H1 (cell line): ENCODE measurements at places on chromosomes 12 and 14.

DNA sequence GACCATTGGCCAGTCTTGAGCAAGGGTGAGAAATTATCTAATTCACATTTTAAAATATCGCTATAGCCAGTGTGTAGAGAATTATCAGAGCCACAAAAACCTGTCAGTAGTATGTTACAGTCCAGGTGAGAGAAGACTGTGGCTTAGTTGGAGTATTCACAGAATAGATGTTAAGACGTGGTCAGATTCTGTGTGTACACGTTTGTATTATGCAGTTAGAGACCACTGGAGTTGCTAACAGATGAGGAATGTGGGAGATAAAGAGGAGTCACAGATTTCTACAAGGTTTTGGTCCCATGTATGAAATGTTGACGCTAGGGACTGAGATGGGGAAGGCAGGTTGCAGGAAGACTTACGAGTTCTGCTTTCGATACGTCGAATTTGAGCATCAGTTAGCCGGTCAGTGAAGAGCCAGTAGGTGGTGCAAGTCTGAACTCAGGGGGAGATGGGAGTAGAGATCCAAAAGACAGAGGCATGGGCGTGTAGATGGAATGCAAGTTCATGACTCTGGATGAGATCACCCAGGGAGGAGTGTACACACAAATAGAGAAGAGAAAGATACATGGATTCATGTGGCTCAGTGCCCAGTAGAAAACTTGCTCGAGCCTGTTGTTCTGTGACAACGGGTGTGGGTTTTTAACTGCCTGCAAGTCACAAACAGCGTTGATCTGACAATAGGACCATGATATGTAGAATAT lies 114.8 kb upstream of the FLRT2 start:
- DNase-seq, result peak; percentile 45

GRCh38 chr14:86038387-86039042 lies 508.6 kb downstream of the FLRT2 start:
- DNase-seq, result peak; percentile 67

GRCh38 chr12:119447618-119448017 lies 113.1 kb downstream of the CCDC60 start:
- DNase-seq, result no peak

DNA sequence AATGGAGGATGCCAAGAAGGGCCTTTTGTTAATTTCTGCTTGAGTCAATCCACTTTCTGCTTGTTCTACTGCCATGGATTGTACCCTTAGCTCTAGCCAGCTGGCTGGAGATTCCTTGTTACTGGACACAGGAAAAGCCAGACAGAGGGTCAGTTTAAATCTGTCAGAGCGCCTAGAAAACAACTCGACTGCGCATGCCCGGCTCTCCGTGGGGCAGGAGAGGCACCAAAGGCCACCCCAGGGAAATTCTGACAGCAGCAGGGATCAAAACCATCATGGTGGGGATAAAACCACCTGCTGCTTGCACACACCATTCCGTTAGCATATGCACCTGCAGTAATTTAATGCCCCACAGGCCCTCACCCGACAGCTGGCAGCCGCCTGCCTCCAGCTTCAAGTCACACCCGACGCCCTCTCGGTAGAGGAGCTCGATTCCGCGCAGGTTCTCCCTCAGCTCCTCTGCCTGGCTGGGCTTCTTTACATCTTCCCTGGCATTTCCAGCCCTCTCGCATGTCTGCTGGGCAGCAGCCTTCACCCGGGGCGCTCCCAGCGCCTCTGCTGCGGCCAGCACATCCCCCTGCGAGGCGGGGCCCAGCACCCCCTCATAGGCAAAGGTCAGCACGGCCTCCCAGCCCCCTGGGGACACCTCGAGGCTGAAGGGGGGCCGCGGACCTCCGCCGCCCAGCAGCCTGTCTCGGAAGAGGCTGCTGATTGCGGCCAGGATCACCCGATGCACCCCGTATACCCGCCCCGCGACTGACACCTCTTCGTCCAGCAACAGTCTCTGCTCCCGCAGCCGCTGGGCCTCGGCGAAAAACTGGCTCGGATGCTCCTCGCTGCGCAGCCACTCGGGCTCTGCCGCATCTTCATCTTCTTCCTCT lies 1.0 kb downstream of the KLHL33 start:
- DNase-seq, result peak; percentile 61

DNA sequence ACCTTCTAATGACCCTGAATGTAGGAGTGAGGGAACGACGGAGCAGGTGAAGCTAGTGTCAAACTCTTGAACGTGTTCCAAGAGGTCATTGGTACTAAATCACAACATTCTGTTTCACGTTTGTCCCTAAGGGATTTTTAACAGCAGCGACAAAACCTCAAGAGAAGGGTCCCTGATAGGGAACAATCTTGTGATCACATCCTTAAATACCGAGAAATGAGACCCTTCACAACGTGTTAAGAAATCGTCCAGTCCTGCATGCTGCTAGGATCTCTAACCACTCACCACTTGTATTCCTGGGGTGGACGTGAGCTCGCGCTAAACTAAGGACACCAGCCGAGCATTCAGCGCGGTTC lies 134.1 kb upstream of the KRAS start:
- DNase-seq, result no peak

DNA sequence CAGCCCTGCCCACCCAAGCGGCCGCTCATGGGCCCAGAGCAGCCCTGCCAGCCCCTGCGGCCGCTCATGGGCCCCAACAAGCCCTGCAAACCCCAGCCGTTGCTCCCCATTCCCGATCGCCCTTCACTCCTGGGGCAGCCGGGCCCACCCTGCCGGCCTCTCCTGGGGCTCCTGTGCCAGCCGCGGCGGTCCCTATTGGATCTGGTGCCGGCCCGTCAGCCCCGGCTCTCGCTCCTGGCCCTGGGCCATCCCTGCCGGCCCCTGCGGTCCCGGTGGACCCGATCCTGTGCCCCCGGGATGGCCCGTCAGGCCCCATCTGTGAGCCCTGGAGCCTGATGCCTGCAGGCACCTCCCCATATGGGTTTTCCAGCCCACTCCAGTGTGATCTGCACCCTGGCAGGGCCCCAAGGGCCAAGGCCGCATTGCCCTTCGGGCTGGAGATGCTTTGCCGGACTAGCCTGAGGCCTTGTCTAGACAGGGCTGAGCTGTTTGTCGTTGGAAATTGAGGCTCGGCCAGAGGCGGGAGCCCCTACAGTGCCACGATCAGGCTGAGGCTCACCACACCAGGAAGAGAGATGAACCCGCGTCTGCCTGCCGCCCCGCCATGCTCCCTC lies 20.3 kb downstream of the FBRSL1 start:
- no peak for DNase-seq

DNA sequence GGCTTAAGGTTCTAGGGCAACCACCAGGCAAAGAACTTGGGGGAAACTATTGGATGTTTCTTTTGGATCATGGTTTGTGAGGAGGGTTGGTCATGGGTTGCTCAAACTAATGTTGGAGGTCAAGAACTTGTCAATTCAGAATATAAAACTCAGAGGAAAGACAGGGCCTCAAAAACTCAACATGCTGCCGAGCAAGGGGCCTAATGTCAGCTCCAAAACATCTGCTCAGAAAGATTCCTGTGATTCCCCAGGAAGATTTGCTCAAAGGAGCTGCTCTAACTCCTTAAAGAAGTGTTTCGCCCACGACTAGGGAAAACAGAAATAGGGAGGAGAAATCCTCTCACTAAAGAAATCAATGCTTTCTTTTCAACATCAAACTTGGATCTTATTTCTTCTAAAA lies 3.7 kb upstream of the IGF1 start:
- no peak for DNase-seq

DNA sequence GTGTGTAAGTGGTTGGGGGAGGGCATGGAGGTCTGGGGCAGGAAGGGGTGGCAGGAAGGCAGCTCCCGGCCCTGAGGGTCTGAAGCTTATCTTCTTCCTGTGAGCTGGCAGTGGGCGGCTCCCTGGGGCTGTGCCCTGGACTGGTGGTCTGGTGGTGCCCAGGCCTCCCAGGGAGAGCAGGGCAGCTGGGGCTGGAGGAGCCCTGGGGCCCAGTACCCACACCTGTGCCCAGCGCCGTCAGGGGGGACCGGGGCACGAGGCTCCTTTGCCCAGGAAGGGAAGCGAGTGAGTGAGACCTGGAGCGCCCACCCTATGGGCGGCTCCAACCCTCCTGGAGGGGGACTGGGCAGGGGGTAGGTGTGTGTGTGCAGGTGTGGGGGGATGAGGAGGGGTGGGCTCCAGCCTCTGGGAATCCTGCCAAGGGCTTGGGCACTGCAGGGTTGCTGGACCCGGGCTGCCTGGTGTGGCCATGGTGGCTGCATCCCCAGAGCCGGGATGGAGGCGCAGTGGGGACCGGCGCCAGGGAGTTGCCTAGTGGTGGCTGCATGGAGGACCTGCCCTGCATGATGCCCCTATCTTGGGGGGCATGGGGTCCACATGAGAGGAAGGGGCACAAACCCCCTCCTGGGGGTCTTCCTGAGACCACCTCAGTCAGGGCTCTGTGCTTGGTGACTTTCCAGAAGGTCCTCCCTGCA lies 353.6 kb downstream of the TMEM121 start:
- DNase-seq, result no peak

DNA sequence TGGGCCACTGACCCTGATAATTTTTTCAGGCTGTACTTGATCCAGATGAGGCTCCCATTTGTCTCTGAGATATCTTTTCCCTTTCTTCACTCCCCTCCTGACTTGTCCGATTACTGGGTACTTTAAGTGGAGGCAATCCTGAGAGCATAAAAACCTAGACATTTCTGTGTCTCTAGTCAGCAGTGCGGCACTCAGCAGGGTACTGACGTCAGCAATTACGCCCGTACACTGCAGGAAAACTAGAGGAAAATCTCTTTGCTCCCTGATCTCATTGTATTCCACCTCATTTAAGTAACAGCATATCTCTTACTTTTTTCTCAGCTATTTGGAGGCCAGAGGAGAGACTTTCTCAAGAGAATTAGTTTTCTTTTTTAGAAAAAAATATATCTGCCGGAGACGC lies 315.5 kb upstream of the OR4E1 start:
- no peak for DNase-seq
